Inflammatory macrophage (primary cell): ENCODE measurements at places on chromosomes 7 and 10.

GRCh38 chr10:132764108-132764507, 21.8 kb downstream of the NKX6-2 start:
- DNase-seq: no peak

DNA sequence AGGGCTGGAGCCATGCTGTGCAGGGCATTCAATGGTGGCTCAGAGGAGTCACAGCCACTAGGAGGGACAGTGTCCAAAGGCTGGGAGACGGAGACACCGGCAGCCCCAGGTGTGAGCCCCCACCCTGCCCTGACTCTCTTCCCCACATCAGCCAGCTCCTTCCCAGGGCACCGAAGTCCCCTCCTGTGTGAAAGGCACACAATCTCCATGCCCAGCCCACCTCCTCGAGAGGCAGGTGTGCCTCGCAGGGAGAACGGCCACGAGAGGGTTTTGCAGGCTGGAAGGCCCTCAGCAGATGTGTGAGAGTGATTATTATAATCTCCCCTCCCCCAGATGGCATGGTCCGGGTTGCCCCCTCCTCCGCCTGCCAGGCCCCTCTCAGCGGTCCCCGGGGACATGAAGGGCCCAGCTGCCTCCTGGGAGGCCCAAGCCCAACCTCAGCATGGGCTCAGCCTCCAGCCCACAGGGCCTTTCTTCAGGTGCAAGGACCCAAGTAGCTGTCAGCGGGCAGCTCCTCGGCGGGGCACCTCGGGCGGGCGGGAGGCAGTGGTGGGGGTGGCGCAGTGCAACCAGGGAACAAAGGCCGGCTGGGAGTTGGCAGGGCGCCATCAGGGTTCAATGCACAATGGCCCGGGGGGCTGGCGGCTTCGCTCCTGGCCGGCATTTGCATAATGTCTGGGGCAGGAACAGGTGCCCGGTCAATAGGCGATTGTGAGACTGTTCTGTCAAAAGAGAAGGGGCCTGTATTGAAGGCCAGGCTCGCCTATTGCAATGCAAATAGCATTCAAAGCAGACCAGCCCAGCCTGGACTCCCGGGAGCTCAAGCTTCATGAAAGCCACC, 155.3 kb upstream of the ZMIZ1 start:
- no peak for DNase-seq

DNA sequence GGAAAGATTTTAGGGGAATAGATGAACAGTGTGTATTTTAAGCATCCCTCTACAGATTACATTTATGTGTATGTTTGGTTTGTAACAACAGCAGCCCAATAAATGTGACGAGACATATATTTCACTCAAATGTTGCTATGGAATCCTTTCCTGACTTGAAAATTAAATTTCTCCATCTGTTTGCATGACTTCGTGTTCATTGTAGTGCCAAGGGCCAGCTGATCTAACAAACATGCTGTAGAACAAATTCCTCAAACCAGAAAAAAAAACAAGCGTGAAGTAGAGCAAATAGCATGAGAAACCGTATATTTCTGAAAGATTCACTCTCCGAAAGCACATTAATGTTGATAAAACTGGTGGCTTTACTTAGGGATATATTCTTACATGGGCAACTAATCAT, 87.8 kb downstream of the NRCAM start:
- no peak for DNase-seq

DNA sequence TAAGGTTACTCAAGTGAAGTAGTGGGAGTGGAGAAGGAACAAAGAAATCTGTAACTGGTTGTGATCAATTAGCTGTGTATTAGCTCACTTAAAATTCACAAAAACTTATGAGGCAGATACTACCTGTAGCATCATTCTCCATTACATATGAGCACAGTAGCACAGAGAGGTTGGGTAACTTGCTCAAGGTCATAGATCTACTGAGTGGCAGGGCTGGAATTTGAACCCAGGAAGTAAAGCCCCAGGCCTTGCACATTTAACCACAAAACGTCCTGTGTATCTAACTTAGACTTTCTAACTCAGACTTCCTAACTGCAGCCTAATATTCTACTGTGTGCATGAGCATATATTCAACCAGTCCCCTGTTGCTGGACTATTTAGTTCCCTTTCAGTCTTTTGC, 5.6 kb upstream of the SLF2 start:
- no peak for DNase-seq

GRCh38 chr10:88932539-88933256, 19.9 kb downstream of the ACTA2 start:
- DNase-seq: peak; percentile 72

GRCh38 chr7:54326592-54327167, 215.5 kb upstream of the VSTM2A start:
- no peak for DNase-seq

GRCh38 chr10:16987976-16988610, 141.5 kb downstream of the CUBN start:
- no peak for DNase-seq

GRCh38 chr7:46463170-46463569, 542.1 kb upstream of the IGFBP3 start:
- DNase-seq: no peak

- no peak for DNase-seq
Measured at GRCh38 chr7:450741-451140, 68.9 kb downstream of the PDGFA start.

- DNase-seq: no peak
Measured at GRCh38 chr10:97882142-97883091, 32.8 kb downstream of the GOLGA7B start.

DNA sequence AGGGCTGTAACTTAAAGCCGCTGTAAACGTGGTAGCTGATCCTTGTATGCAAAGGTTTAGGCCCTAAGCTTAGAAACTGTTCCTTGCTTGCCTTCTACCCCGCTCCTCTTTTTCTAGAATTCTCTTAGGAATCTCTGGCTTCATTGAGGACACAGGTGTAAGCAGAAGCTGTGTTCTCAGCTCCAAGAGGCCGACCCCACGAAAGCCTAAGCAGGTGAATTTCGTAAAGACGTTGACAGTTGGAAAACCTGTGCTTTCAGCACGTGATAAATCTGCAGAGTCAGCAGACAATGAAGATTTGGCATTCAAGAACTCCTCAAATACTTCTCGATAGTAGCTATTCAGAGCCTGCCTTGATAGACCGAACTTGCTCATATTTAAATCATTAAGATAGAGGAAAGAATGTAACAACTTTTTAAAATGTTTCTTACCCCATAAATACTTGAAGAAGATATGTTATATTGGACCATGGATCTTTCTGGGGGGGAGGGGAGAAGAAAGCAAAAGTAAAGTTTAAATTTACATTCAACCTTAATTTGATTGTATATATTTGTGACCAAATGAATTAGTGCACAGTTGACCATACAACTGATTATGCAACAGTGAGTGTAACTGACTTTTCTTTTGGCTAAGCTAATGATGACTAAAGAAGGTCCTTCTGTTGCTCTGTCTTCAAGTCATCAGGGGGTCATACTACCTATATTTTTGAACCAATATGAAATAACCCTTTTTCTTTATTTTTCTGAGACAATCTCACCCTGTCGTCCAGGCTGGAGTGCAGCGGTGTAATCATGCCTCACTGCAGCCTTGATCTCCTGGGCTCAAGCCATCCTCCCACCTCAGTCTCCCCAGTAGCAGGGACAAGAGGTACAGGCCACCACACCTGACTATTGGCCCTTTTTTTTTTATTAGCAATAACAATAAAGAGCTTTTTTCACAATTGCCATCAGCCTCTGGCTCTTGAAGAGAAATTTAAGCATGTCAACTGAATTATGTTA, 1.2 kb upstream of the GDI2 start:
- no peak for DNase-seq

- no peak for DNase-seq
Measured at GRCh38 chr7:106068986-106069385, 43.1 kb downstream of the SYPL1 start.

DNA sequence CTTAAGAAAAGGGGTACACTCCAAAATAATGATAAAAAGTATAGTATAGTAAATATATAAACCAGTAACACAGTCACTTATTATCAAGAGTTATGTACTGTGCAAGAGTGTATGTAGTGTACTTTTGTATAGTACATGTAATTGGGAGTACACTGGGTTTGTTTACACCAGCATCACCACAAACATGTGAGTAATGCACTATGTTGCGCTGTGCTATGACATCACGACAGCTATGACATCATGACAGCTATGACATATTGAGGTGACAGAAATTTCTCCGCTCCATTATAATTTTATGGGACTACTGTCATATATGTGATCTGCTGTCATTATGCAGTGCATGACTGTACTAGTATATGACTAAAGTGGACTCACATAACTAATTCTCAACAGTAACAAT, 84.6 kb downstream of the KMT2C start:
- DNase-seq: no peak

- DNase-seq: no peak
Measured at GRCh38 chr7:54796150-54796549, 37.1 kb upstream of the SEC61G start.

GRCh38 chr7:90764848-90765570, 168.9 kb downstream of the CDK14 start:
- peak; percentile 6 for DNase-seq

GRCh38 chr7:27181795-27182275, 3.2 kb downstream of the HOXA11 start:
- no peak for DNase-seq

DNA sequence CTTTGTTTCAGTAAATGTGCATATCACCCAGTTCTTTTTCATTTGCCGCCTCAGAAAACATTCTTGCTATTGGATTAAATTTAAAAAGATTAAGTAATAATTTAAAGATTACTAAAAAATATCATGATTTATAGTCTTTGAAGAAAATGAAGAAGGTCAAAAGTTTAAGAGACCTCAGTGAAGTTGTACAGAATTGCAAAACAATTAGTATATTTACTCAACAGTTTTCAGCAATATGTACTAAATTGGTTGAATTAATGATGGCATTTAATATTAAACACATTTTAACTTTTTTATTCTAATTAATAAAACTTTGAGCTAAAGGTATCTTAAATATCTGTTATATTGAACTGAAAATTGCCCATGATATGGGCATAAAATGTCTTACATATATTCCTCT, 49.9 kb upstream of the KLF6 start:
- DNase-seq: peak; percentile 55

- no peak for DNase-seq
Measured at GRCh38 chr7:120703585-120704240, 154.2 kb downstream of the TSPAN12 start.

DNA sequence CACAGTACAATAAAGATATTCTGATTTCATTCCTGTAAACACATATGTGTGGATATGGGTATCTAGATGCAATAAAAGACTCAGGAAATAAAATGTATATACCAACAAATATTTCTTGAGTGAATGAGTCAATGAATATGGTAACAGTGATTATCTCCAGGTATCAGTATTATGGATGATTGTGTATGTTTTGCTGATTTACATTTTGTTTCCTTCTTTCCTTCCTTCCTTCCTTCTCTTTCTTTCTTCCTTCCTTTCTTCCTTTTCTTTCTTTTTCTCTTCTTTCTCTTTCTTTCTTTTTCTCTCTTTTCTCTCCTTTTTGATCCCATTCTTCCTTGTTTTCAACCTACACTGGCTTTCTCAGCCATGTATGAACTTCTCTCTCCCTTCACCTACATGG, 85.3 kb upstream of the DLX6 start:
- DNase-seq: no peak

DNA sequence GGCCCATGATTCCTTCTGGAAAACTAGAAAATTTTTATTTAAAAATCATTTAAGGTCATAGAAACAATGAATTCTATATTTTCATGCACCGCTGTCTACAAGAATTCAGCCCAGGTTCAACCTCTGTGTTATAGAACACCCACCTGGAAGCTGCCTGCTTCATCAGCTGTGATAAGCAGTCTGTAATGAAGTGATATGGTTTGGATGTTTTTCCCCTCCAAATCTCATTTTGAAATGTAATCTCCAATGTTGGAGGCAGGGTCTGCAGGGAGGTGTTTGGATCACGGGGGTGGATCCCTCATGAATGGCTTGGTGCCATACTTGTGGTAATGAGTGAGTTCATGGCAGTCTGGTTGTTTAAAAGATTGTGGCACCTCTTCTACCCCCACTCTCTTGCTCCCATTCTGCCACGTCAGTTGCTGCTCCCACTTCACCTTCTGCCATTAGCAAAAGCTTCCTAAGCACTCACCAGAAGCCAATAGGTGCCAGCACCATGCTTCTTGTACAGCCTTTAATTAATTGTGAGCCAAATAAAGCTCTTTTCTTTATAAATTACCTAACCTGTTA, 55.6 kb downstream of the MRPL32 start:
- no peak for DNase-seq

GRCh38 chr10:53023411-53023810, 250.8 kb upstream of the MBL2 start:
- no peak for DNase-seq

GRCh38 chr10:49647554-49647953, 31.9 kb upstream of the C10orf53 start:
- DNase-seq: no peak

GRCh38 chr7:150989456-150989855, 1.4 kb upstream of the NOS3 start:
- no peak for DNase-seq

- DNase-seq: no peak
Measured at GRCh38 chr10:1315178-1315577, 259.0 kb downstream of the WDR37 start.
